ENCODE measurements at places on chromosomes 12 and 14.

DNA sequence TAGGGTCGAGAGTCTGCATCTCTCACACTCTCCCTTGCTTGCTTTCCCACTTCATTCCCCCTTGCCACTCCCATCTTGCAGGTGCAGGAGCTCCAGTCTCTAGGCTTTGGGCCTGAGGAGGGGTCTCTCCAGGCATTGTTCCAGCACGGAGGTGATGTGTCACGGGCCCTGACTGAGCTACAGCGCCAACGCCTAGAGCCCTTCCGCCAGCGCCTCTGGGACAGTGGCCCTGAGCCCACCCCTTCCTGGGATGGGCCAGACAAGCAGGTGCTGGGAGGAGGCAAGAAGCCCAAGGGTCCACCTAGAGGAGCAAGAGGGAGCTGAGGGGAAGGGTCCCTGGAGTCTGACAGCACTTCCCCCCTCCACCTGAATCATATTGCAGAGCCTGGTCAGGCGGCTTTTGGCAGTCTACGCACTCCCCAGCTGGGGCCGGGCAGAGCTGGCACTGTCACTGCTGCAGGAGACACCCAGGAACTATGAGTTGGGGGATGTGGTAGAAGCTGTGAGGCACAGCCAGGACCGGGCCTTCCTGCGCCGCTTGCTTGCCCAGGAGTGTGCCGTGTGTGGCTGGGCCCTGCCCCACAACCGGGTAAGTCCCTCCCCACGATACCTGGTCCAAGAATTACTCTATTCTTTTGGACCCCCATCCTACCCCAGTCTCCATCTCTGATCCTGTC lies 4.2 kb downstream of the RNF31 start:
- DNase-seq, result no peak

DNA sequence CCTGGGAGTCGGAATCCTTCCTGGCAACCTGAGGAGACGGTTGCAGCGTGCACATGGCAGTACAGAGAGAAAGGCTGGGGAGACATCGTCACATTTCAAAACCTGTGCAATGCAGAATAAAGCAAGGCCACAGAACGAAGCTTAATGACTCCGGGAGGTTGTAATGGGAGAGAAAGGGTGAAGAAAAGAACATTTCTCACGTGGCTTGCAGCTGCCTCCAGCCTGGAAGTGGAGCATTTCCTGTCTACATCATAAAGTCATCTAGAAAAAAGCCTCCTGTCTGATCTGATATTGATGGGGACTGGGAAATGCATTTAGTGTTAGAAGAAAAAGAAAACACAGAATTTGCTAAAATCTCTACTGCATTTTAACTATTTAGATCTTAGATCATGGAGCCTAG lies 209.3 kb downstream of the TMEM132C start:
- no peak for DNase-seq

GRCh38 chr14:104265918-104266630 lies 127.7 kb downstream of the KIF26A start:
- no peak for DNase-seq

DNA sequence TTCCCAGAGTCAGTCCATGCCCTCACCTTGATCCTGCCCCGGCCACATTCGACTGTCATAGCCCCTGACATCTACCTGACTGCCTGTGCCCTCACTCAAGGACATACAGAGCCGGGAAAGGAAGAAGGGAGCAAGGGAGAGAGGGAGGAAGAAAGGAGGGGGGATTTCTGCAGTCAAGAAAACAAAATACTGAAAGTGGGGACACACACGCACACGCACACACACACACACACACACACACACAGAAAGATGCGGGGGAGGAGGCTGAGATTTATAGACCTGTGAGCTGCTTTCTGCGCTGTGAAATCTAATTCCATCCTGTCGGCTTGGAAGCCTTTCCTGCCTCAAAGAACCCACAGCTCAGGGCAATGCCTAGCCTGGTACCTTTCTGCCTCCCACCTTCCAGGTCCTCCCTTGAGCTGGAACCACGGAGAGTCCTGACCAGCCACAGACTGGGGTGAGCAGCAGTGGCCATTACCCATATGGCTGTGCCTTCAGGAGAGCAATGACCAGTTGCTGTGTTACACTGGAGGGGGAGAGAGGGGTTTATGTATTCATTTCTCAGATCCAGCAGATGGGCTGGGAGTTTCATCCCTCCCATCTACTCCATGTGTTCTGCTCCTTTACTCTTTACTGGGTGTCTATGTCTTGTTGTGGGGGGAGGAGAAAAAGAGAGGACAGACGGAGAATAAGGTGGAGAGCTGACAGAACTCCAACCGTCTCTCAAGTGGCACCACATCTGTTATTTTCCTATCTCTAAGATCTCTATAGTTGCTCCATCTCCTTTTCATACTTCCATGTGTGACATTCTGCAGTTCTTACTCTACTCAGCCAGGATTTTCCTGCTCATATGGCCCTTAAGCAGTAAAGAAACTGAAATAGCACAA lies 12.9 kb downstream of the C14orf93 start:
- no peak for DNase-seq

DNA sequence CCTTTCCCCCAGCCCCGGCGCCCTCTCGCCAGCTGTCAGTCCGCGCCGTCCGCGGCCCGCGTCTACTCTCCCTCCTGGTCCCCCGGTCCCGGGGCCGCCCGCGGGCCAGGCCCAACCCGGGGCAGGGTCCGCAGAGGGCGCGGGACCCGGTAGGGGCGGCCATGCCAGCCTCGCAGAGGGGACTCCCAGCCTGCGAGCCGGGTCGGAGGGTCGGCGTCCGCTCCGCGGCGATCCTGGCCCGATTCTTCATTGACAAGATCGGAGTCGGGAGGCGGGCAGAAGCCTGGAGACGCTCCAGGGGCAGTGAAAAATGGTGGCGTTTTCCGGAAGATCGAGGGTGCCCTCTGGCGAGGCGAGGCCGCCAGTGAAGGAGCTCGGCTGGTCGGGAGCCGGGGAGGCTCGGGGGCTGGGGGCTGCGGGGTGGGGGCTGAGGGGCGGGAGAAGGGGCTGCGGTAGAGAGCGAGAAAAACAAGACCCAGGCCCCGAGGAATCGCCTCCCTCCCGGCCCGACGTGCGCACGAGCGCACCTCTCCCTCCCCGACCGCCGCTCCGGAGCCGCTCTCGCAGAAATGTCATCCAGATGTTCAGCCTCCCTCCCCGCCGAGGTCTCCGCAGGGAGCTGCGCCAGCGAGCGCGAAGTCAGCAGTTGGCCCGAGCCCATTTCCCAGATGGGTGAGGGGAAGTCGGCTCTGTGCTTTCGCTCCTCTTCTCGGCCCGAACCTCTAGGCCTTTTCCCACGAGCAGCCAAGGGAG lies 647 bp upstream of the TGFB3 start:
- peak; percentile 70 for DNase-seq

DNA sequence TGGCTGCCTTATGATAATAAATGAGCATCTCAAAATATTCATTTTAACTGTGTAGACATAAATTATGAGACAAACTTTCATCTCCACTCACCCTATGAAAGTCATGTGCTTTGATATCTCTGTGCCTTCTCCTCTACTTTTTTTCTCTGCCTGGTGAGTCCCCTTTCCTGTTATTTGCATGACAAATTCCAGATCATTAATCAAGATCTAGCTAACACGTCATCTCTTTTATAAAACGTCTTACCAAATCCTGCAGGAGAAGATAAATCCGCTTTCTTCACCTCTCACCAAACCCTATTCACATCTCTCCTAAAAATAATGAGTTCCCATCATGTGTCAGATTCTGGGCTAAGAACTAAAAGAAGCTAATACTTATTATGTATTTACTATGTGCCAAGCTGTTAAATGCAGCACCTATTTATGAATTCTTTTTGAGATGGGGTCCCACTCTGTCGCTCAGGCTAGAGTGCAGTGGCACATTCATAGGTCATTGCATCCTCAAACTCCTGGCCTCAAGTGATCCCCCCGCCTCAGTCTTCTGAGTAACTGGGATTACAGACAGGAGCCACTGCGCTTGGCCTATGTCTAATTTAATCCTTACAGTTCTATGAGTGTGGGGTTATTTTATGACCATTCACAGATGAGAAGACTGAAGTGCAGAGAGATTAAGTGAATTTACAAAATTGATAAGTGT lies 26.7 kb downstream of the SPX start:
- no peak for DNase-seq

DNA sequence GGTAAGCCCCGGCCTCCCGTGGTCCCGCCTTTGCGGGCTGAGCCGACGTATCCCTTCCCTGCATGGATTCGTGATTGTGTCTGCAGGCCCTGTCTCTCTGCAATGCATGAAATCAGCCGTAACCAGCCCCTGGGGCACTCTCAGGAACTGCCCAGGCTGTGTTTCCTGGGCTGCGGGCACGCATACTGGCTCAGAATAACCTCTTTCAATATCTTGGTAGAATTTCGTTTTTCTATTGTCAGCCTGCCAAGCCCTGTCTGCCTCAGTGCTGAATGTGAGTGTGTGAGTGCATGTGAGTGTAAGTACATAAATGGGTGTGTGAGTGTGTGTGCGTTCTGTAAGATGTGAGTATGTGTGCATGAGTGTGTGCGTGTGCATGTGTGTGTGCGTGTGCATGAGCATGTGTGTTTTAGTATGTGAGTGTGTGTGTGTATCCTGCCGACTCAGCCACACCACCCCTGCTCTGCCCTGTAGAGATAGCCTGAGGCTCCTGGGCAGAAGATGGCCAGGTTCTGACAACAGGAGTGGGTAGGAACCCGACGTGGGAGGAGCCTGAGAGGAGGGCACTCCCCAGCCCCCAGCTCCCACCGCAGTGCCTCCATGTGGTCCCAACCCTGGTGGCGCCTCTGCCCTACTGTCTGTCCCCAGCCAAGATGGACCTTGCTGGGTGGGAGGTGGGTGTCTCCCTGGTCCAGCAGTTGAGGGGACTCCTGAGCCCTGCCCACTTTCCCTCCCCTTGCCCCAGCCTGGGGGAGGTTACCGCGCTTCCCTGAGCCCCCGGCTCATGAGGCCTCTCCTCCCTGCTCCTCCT lies 268.8 kb downstream of the ADGRD1 start:
- no peak for DNase-seq

DNA sequence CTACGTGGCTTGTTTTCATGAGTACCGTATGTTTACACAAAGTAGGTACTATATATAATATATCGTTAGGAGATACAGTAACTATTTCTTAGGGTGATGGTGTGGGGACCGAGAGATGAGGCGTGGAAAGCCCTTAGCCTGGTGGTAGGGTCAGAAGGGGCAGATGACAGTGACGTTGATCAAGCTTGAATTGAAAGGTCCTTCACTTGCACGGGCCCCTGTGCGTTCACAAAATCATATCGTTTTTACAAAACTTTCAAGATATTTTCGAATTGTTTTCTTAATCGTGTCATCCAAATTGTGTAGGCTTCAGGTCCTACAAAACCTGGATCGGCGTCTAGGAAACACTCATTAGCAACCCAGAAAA lies 881 bp upstream of the SOS2 start:
- DNase-seq, result no peak

GRCh38 chr12:12563290-12563928 lies 746 bp upstream of the DUSP16 start:
- no peak for DNase-seq

DNA sequence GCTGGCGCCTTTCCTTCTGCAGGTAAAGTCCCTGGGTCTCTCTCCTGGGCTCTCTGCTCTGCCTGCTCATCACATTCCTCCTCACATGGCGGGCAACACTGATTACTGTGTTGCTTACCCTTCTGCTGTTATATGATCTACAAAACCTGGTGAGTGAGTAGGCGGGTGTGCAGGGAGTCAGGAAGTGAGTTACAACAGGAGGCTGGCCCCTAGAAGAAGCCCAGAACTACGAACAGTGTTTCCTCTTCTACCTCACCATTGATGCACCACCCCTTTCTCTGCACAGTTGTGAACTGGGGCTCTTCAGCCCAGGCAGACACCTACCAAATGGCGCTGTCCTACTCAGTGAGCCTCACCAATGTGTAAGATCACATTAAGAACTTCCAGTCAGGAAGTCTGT lies 4.9 kb upstream of the KLHL33 start:
- DNase-seq, result no peak

GRCh38 chr12:130981074-130981742 lies 27.5 kb downstream of the ADGRD1 start:
- no peak for DNase-seq

DNA sequence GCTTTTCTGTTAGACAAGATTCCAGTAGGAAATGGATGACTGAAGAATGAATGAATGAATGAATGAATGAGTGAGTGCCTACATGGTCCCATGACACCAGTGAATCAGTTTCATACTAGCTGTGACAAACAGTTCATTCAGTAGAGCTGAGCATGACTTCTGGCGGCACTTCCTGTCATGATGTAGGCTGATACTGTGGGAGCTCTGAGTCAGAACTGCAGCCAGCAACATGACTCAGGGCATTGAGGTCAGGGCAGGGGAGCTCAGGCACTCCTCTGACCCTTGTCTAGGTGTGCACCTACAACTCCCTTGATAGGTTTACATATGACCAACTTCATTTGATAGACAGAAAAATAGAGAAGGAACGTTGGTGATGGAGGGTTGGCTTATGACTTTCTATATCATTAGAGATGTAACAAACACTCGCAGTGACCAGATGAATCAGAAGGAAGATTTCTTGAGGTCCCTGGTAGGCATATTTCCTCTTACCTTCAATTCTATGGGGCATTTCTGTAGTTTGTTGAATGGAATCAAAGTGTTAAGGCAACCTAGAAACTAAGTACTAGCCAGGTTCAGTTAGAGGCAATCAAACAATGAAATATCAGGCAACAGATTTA lies 139.3 kb upstream of the ARHGAP5 start:
- peak; percentile 57 for DNase-seq
